ENCODE measurements at places on chromosomes 11 and 22.
A peak's percentile ranks its signal among the peaks of the same experiment; 100 is the strongest.

GRCh38 chr22:31739795-31740201, 10.1 kb downstream of the PRR14L start:
- DNase-seq: no peak

DNA sequence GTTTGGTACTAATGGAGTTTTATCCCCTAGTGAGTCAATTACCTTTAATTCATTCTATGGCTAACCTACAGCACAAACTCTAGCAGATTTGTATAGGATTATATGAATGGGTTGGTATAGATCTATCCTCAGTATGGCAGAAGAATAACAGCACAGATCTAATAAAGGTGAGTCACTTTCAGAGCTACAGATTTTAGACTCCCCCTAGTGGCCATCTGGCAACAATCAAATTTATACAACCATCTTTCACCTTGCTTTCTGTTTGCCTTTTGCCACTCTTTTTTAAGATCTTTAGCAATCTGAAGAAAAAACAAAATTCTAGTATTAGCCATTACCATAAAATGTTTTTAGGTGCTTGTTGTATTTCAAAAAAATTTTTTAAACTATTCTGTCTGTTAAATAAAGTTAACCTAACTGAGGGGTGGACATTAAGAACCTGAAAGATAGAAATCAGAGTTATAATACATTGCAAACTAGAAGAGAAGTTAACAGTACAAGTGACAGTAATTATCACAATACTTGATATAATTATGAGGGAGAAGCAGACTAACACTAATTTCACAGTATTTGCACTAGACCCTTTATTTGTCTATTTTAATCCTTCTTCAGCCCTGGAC, 25.8 kb downstream of the DDIAS start:
- peak; percentile 20 for DNase-seq

- DNase-seq: no peak
Measured at GRCh38 chr11:45752106-45752505, 52.8 kb upstream of the SLC35C1 start.

- DNase-seq: no peak
Measured at GRCh38 chr22:37185646-37186227, 2.3 kb downstream of the C1QTNF6 start.

DNA sequence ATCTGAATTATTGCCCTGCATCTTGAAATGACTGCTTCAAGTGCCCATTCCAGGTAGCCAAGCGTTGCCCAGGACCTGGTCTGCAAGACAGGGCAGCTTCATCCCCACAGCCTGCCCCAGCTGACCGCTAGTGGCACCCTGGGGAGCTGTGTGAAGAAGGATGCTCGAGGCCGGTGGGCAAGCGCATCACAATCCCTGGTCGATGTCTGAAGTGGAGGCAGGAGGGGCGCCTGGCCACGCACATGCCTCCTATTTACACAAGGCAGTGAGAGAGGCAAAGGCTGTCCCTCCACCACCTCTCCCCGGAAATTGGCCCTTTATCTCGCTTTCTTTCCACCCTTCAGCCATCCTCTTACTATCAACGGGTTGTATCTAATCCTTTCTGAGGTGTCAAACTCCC, 28.1 kb upstream of the PHF21A start:
- DNase-seq: no peak
